Right cardiac atrium (tissue), 5 donors: ENCODE measurements at places on chromosomes 7 and 10. TPM values are rescaled to one million over a fixed set of nuclear protein-coding genes. Genes with fewer than 3 reads are reported as not detected.

NRAP gene
- polyA plus RNA-seq = 117 TPM

GRCh38 chr7:112423987-112424386 is 26.3 kb upstream of the IFRD1 start:
- peak; percentile 15 for DNase-seq

ESYT2 gene
- polyA plus RNA-seq = 29.0 TPM

ZNF679 gene
- polyA plus RNA-seq = not detected

DNA sequence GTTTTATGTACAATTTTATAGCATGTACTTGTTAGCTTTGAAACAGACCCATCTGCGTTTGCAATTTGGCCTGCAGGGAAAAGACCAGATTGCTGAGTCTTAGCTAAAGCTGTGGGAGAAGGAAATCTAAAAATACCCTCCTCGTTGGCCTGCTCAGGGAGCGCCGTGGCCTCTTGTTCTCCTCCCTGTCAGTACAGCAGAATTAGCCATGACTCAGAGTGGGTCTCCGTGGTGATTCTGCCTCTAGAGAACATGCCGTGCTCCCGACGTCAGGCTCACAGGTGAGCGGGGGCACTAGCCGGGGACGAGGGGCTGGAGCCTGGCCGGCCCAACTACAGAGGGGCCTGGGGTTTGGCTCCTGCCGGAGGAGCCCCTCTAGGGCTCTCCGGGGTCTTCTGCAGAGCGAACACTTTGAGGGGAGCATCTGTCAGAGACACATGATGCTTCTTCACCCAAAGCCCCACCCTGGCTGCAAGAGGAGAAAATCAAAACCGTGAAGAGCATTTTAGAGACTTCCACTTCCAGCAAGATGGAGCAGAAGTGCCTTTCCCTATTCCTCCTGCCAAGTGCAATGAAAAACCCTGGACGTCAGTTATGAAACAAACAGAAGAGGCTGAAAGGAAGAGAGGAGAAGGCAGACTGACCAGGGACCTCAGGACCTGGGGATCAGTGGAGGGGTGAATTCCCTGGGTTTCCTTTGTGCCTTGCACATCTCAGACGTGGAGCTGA is 98.9 kb downstream of the LHPP start:
- DNase-seq = peak; percentile 66

DNA sequence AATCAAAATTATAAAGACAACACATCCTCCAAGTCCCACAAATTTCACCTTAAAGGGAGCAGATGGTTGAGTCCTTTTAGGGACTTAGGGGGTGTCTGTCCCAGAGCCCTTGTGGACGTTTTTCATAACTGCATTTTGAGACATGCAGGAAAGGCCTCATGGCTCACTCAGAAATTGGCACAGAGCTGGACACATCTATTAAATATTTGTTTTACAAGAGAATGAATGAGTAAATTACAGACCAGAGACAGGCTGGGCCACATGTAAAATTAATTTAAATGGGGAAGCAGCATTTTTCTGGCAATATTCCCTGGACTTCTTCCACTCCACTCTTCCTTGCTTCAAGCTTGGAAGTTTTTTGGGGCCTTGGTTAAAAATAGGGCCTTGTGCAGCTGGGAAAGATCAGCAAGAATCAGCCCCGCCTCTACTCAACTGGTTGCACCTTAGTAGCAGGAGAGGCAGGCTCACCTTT is 20.0 kb downstream of the LAMB1 start:
- DNase-seq = no peak

AKR1C8 gene
- polyA plus RNA-seq = 0.32 TPM

- no peak for DNase-seq
Observed at GRCh38 chr10:128429321-128429720, 303.1 kb upstream of the MKI67 start.

DNA sequence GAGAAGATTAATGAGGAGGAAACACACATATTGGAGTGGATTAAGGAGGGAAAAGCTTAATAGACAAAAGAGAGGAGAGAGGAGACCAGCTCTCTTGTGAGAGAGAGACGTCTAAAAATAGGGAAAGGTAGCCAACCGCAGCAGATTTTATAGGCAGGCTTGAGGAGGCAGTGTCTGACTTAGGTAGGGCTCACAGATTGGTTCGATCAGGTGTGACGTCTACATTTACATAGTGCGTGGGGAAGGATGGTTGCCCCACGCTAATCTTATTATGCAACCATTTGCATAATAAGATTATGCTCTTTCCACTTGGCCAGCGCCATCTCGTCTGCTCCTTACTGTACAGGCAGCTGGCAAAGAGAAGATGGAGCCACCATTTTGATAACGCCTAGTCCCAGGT is 122.0 kb downstream of the MARCHF5 start:
- DNase-seq = no peak

CALML3 gene
- polyA plus RNA-seq = not detected

DNA sequence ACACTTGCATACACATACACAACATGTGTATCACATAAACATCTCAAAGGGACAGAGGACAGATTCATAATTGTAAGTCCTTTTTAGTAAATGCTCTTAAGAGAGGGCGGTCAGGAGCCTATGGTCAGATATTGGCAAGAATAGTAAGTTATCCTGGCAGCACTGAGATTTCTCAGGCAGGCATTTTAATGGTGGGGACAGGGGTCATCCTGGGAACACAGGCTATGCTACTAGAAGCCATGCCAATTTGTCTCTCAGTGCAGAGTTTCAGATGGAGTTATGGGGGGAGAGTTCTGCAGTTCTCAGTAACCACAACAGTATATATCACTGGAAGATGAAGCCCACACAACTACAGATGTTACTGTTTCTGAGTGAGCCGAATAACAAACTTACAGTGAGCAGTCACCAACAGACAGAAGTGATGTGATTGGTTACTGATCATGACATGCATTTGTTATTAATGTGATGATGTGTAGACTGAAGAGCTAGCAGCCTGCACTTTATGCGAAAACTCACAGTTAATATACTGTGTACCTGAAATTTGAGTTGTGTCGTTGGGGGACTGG is 16.4 kb downstream of the ZNF487 start:
- DNase-seq = no peak

SEMA3D gene
- 0.54 TPM for polyA plus RNA-seq

HTR5A gene
- not detected for polyA plus RNA-seq

DNA sequence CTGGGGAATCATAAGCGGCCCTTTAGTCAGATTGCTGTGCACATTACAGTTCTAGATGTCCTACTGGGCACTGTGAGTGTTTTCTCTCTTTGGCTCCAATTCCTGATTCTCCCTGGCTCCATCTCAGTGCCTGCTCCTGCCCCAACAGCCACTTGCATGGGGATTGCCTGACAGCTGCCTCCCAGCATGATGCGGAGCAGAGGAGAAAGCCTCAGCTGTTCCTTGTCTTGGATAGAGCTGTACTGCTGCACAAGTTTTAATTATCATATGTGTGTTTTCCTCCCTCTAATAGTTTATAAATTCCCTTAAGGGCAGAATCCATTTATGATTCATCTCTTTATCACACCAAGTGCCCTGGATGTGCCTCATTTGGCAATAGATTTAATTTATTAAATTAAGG is 285.8 kb upstream of the COBL start:
- no peak for DNase-seq

HHEX gene
- 4.7 TPM for polyA plus RNA-seq

GRCh38 chr10:8054494-8055407 is at the start of gene GATA3:
Gene GATA3, plus strand, starts transcription at chr10:8054688. Its CDS starts 968 bp downstream, at chr10:8055656.
- peak; percentile 86 for DNase-seq

DNA sequence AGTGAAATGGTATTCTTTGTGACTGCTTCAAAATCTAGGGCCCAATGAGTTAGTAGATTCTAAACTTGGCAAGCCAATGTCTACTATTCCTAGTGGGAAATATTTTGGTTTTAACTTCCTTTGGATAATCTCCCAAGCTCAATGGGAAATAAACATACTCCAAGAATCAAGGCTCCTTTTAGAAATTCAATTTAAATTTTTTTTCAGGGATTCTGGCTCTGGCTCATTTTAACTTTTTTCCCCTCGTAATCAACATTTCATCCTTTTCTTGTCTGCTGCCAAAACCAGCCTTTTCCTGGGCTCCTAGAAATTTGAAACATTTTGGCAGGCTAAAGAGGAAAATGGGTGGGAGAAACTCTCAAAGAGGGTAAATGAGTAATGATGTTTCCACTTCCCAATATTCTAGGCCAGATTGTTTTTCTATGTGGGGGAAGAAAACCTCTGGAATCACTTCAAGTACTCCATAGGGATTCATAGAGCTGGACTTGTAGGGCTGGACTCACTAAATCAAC is 85.6 kb upstream of the AGR3 start:
- no peak for DNase-seq

LEP gene
- polyA plus RNA-seq = 1.4 TPM

GRCh38 chr10:14309593-14309992 is 21.1 kb downstream of the FRMD4A start:
- DNase-seq = no peak

- no peak for DNase-seq
Observed at GRCh38 chr10:90977855-90978486, 57.1 kb upstream of the ANKRD1 start.

GRCh38 chr7:45328403-45328981 is 170.9 kb downstream of the RAMP3 start:
- DNase-seq = no peak

- DNase-seq = no peak
Observed at GRCh38 chr10:88057720-88058119, 194.3 kb downstream of the PTEN start.

- DNase-seq = no peak
Observed at GRCh38 chr7:56256108-56256507, 139.9 kb upstream of the NUPR2 start.

- no peak for DNase-seq
Observed at GRCh38 chr10:3271354-3272115, 99.0 kb upstream of the PITRM1 start.

- DNase-seq = no peak
Observed at GRCh38 chr7:142594078-142594477, 155.2 kb upstream of the PRSS1 start.

GRCh38 chr10:60817398-60817805 is 39.1 kb downstream of the CDK1 start:
- peak; percentile 41 for DNase-seq

NEBL gene
- polyA plus RNA-seq = 257 TPM

- DNase-seq = peak; percentile 50
Observed at GRCh38 chr7:100367676-100368613, 5.3 kb upstream of the PILRA start.

DNA sequence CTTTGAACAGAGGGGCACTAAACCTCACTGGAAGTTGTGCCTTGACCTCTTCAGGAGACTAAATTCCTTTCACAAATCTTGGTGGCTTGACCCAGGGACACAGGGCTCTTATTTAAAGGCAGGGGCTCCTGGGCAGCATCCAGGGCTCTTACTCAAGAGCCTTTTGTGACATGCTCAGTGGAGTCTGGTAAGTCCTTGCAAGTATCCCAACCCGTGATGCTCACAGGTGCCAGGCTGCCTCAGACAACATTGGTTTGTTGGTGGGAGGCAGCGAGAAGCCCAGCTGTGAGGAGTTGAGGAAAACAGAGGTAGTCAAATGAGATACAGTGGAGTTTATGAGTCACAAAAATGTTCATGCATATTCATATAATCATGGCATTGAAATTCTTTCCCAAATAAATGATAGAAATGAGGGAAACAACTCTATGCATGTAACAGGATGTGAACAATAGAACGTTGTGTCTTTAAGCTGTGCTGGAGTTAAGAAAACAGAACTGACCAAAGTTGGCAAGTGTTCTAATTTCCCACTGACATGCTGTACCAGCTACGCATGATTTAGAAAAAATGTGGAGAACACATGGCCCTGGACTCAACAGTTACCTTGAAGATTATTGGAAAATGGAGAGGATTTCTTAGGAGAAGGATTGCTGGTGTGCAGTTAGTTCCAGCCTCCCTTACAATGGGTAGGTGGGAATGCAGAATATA is 654.5 kb upstream of the COBL start:
- no peak for DNase-seq

IQUB gene
- 0.07 TPM for polyA plus RNA-seq

TDRD1 gene
- 0.11 TPM for polyA plus RNA-seq

TMEM26 gene
- 0.14 TPM for polyA plus RNA-seq

GRCh38 chr10:102585026-102585425 is 59.3 kb upstream of the TRIM8 start:
- no peak for DNase-seq

GRCh38 chr7:101633511-101633910 is 4.4 kb upstream of the MYL10 start:
- no peak for DNase-seq

DNA sequence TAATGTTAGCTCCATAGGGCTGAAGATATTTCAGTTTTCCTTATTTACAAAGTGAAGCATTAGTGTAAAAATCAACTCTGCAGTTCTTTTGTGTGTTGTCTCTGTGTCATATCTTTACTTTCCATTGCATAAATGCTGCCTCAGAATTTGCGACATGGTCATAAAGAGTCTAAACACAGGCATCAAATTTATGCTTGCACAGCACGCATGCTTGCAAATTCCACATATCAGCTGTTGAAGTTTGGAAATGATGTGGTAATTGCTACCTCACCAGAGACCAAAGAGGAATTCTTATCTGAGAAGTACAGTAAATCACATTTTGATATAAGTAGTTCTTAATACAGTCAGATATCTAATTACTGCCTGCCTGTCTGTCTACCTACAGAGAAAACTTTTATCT is 348.2 kb upstream of the GRM3 start:
- no peak for DNase-seq

TSPAN33 gene
- 7.4 TPM for polyA plus RNA-seq

- no peak for DNase-seq
Observed at GRCh38 chr7:3244241-3244814, 56.7 kb upstream of the SDK1 start.

DNA sequence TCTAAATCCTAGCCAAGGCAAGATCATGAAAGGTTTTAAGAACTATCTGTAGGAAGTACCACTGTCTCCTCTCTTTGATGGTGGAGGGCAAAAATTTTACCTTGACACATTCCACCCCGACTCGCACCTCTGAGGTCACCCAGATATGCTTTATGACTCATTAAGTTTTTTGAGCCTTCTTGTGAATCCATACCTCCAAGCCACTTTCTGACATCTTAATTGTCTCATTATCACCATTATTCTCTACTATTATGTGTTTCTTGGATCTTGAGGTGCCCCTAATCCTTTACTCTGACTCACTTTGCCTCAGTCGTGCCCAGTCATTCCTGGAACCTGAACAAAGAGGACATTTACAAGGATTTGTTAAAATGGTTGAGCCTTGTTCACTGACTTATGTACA is 146.6 kb downstream of the RAPGEF5 start:
- no peak for DNase-seq

DNA sequence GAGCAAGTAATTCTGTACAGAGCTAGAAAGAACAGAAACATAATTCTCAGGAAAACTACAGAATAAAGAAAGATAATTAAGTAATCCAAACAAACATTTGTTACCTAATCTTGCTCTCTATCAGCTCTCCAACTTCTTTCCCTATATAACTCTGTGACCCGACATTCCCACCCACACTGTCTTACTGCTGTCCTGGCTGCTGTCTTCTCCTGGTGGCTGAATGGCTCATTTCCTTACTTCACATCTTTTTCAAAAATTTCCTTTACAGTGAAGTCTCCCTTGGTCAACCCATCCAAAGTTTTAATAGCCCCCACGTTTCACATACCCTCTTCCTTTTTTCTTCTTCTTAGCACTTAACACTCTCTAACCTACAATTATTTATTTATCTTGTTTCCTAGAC is 64.0 kb downstream of the HYCC1 start:
- no peak for DNase-seq

GRCh38 chr7:135815033-135815432 is 66.4 kb upstream of the FAM180A start:
- DNase-seq = no peak

- DNase-seq = no peak
Observed at GRCh38 chr7:111043561-111043960, 47.4 kb upstream of the LRRN3 start.

RELN gene
- 3.1 TPM for polyA plus RNA-seq
